Coronary artery (tissue), 2 donors: ENCODE measurements at places on chromosomes 3 and 15.

DNA sequence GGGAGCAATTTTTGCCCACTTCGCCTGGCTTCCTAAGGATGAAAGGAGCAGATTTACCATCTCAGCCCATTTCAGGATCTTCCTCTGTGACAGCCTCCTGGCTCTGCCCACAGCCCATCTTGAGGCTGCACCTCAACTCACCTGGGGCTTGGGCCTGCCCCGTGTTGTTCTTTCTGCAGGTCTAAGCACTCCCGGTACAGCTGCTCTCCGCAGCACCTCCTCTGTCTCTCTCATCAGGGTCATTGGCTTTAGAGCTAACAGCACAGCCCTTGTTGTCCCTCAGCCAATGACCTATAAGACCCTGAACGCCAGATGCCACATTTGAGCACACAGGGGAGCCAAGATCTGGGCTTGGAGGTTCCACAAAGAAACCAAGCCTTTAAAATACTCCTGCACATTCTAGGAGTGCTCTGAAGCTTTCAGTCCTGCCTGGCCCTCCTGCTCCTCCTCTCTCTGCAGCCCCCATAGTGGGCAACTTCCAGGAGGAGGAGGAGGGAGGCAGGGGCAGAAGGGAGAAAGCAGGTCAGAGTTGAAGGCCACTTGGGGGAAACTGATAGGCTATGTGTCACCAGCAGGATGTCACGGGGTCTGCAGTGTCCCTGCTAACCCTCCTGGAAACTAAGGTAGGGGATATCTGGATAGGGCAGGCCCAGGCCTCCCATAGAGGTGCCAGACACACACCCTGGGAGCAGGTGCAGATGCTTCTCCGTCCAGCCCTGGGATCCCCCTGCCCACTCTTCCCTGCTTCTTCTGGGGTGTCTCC, 115.6 kb downstream of the ETFA start:
- no peak for DNase-seq

DNA sequence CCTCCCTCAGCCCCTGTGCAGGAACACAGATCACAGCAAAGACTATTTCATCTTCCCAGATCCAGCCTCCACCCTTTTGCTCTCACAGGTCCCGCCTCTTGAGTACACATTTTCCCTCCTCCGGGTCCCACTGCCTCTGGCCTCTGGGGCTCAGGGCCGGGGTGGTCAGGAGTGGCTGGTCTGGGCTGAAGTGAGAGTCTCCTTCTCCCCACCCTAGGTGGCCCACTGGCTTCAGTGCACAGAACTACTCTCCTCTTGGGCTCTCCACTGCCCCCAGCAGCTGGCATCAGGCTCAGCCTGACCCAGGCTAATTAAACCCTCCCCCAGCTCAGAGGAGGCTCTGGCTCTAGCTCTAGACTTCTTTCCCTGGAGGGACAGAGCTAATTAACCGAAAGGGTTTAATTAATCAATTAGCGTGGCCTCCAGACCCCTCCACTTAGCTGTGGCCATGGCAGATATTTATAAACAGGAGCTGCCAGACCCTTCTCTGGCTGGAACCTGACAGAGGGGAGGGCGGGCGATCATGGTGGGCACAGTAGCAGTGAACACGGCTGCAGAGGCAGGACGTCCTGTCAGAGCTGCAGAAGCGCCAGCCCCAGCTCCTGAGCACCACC, 15.1 kb downstream of the DUSP7 start:
- no peak for DNase-seq

DNA sequence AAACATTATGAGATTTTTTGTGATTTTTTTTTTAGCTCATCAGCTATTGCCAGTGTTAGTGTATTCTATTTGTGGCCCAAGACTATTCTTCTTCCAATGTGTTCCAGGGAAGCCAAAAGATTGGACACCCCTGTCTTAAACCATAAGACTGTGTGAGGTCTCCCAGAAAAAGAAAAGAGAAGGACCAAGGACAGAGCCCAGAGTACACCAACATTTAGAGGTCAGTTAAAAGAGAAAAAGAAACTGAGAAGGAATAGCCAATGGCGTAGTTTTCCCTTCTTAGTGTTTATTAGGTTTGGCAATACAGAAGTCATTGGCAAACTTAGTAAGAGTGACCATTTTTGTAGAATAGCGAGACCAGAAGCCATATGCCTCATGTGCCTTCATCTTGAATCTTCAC, 36.1 kb upstream of the SLC25A36 start:
- no peak for DNase-seq

DNA sequence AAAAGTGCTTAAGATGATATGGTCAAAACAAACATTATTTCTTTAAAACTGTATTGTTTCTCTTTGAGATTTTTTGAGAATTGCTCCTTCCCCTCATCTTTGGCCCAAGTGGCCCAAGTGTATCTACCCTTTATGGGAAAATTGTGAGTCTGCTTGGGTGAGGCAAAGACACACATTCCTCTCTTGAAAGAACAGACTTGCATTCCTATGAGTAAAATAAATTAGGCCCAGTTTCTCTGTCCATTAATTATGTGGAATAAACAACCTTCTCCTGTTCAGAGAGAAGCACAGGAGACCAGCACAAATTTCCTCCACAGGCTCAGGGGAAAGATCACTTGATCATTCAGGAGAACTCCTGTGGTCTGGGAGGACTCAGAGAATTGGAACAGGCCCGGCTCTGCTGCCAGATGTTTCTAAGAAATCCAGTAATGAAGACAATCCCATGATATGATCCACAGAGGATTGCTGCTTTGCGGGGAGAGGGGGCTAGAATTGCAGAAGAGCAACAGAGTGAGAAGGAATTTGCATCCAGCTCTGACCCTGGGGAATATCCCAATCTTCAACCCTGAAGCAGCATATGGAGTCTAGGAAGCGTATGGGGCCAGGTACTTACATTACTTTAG, 53.8 kb upstream of the BOC start:
- DNase-seq = no peak

DNA sequence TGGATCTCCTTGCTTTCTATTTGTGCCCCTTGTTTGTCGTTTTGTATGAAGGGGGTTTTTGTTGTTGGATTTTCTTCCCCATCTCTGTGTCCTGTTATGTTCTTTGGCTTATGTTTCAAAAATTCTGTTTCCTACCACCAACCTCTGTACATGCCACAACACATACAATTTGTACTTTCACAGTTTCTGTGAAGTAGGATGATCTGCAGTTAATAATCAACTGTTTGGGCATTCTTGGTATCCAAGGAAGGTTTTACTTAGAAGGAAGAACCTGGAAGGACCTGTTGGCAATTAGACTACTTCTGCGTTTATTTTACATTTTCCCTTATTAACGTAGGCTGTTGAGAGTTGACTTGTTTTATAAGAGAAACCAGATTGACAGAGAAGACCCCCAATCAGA, 8.3 kb downstream of the SETD5 start:
- DNase-seq = no peak

GRCh38 chr3:33007776-33008175, 56.3 kb downstream of the CCR4 start:
- no peak for DNase-seq

DNA sequence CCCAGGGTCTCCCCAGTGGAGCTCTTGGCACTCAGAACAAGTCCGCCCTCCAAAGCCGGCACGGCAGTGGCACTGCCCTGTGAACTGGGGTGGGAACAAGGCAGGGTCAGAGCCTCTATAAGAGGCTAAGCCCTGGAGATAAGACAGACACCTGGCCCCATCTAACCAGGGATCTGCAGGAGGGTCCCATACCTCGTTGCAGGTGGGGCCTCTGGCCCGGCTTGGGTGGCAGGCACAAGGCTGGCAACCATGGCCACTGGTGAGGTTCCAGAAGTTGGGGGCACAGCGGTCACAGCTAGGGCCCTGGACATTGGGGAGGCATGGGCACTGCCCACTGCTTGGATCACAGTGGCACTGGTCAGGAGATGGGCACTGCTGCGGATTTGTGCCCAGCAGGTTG, 3.6 kb upstream of the USP19 start:
- no peak for DNase-seq

DNA sequence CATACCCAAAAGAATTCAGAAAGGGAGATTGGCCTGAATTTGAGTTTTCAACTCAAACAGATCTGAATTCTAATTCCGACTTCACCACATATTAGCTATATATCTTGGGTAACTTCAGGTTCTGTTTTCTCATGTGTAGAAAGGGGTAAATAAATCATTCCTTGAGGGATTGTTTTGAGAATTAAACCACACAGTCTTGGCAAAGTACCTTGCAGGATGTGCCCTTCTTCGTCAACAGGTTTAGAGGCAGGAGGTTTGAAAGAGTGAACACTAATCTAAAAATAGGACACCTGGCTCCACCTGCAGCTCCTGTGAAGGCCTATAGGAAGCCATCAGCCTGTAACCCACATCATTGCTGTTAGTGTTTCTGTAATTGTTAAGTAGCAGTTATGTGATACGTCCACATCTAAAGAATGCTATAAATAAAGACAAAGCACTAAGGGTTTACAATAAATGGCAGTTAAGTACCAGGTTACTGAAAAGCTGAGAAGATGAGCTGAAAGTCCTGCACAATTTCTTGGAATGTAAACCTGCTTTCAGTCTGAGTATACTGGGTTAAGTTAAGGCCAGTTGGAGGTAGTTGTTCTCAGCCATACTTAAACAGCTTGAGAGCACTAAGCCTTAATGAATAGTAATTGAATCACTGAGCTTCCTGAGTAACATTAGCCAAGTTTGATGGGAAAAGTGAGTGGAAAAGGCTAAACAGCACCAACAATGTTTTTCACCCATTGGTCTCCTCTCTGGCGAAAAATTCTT, 6.0 kb downstream of the CCDC80 start:
- DNase-seq = no peak

- DNase-seq = no peak
Measured at GRCh38 chr3:194134231-194134756, 1.7 kb upstream of the HES1 start.

- DNase-seq = no peak
Measured at GRCh38 chr3:124455891-124456290, 274.4 kb upstream of the UMPS start.

DNA sequence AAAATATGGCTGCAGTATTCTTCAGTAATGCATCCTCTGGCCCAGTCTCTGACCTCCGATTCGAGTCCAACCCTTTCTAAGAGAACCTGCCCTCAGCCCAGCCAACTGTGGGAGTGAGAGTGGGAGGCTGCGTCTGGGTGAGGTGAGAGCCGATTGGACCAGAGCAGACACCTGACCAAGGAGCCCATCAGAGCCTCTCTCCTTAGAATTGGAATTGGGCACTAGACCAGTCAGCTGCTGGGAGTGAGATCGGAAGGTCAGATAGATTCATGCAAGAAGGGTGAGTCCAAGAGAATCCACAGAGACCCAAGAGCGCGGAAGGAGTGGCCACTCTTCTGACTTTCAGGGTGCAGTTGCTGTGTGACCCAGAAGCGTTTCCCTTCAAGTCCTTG, 10.2 kb downstream of the RASL12 start:
- no peak for DNase-seq

DNA sequence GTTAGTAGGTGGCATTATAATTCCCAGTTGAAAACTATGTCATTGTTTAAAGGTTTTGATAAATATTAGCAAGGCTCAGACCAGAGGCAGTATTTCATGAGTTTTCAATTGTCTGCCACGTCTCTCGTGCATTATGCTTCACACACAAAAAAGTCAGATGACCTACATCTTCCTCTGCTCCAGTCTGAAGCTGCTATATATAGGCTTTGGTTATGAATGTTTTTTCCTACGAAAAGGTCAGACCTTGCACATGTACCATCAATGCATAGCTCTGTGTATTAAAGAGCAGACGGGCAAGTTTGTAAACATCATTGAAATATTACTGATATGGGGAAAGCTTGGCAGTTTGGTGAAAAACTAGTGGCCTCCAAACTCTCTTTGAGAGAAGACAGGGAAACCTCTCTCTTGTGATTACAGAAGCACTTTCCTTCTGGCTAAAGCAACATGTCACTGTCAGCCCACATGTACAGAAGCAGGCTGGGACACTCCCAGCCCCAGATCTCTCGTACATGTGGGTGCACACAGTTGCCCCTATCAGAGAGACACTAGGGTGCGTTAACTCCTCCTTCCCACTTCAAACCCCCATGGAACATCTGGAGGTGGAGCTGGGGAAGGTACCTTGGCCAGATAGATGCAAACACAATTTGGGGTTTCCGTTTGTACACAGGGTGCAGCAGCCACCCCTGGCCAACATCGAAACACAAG, 184.0 kb upstream of the BCL6 start:
- no peak for DNase-seq

GRCh38 chr3:192340031-192340430, 387.3 kb downstream of the FGF12 start:
- no peak for DNase-seq

DNA sequence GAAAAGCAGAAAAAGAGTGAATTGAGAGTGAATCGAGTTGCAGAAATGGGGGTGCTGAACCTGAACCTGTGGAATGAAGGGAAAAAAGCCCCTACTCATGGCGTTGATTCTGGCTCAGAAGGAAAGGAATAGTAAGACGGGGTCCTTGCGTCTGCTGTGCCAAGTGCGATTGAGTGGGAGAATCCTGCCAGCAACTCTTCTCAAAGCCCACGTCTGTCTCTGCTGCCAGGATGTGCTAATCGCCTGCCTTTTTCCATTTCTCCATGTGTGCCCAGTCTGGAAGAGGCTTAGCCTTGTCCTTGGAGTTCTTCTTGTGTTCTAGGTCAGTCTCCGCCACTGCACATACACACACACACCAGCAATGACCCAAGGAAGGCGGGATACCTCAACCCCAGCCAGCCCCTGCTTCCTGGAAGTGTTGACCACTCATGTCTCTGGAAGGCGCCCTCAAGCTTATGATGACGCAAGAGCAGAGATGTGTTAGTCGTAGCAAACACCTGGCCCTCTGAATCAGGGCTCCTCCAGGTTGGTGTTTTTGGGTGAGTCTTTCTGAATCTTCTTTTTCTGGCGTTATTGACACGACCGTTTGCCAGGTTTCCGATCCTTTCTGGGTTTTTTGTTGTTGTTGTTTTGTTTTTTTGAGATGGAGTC, 262.4 kb upstream of the PROK2 start:
- DNase-seq = no peak

- DNase-seq = no peak
Measured at GRCh38 chr3:174431717-174432116, 427.4 kb upstream of the NAALADL2 start.

DNA sequence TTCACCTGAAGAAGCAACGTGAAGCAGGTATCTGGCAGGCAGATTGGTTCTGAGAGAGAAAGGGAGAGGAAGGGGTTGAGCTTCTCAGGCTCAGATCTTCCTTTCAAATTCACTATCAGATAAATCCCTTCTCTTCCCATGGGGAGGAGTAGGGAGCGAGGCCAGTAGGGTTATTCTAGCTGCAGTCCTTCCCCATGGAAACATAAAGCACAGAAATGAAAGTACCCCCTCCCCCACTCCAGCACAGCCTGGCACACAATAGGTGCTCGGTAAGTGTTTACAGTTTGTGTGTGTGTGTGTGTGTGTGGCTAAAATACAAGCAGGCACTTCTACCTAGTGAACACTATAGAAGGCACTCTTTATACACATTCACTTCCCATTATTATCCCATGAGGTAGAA, 20.8 kb upstream of the VPS8 start:
- no peak for DNase-seq
